HAP-1 (cell line): ENCODE measurements at places on chromosomes 7 and 10.

GRCh38 chr10:109996766-109997171 is 11.0 kb upstream of the ADD3 start:
- peak; percentile 51 for DNase-seq

GRCh38 chr7:135756191-135756590 is 7.6 kb upstream of the FAM180A start:
- DNase-seq = no peak

- DNase-seq = peak; percentile 32
Observed at GRCh38 chr10:22712956-22713852, 1.2 kb downstream of the PIP4K2A start.

DNA sequence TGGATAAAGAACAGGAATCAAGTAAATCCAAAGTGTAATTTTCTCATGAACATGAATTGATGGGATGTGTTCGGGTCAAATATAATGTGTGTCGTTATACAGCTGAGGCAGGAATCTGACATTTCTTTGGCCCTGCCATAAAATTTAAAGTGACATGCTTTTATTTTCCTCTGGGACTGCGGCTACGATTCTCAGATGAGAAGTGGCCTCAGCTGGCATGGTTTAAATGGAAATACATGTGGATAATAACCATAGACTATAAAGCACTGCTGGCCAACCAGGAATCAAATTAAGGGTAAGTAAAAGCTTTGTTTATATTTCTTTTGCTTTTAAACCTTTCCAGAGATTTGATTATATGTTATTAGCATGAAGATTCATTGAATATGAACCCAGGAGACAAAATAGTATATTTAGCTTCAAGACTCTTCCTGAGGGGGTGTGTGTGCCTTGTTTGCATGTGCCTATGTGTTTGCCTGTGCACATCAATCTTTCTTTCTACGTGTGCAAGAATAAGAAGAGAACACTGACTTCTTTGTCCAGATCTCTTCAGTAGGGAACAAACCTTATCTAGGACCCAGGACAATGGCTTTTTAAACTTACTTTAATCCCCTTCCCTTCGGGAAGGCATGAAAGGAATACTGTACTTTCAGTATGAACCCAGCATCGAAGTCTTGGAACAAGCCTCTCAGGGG is 629.0 kb upstream of the PFKP start:
- no peak for DNase-seq

GRCh38 chr7:24019841-24020240 is 264.1 kb upstream of the NPY start:
- DNase-seq = no peak

GRCh38 chr10:80460399-80461207 is 6.5 kb downstream of the TSPAN14 start:
- no peak for DNase-seq

DNA sequence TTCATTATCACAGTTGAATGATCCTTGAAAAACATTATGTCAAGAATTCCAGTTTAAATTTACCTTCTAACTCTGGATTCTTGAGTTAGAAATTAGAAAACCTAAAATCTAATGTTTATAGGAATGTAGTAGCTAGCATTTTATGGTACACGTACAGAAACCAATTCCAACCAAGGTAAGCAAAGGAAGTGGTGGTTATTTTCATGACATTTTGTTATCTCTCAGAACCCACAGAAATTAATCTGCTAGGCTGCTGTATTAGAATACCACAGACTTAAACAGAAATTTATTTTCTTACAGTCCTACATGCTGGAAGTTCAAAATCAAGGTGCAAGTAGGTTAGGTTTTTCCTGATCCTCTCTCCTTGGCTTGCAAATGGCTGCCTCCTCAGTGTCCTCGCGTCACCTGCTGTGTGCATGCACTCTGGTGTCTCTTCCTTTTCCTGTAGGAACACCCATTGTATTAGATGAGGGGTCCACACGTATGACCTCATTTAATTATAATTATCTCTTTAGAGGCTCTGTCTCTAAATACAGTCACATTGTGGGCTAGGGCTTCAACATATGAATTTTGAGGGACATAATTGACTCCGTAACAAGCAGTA is 8.5 kb upstream of the CSTF2T start:
- no peak for DNase-seq

DNA sequence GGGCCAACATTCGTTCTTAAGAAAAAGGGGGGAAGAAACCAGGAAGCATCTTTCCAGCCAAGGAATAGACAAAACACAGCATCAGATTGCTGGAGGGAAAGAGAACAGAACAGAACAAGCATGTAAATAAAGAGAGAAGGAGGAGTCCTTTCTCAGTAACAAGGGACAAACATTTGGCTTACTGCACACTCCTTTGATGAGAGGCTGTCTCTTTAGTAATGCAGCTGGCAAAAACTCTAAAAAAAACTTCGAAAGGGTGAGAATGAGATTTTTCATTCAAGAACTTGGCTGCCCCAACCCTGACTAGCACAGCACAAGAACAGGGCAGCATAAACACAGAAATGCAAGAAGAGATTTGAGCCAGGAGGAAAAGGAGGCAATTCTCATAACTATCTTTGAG is 38.9 kb upstream of the IL6 start:
- no peak for DNase-seq

GRCh38 chr10:79130846-79131245 is 62.1 kb downstream of the ZMIZ1 start:
- DNase-seq = no peak

GRCh38 chr10:19048891-19049290 is 290 bp downstream of the MALRD1 start:
- no peak for DNase-seq

DNA sequence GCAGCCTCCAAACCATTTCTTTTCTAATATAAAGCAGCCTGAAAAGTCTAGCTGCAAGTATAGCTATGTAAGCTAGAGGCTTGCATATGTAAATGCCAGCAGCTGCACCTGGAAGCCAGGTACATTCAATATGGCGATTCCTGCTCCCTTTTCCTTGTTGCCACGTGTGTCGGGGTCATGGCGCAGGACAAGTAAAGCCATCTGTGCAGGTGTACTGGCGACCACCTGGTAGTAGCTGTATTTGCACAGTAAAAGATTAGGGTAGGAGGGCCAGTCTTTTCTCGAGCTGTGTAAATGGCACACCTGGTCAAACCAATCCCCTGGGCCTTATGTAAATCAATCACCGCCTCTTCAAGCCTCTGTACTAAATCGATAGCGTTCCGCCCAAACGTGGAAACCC is 484.5 kb downstream of the MAGI2 start:
- no peak for DNase-seq

DNA sequence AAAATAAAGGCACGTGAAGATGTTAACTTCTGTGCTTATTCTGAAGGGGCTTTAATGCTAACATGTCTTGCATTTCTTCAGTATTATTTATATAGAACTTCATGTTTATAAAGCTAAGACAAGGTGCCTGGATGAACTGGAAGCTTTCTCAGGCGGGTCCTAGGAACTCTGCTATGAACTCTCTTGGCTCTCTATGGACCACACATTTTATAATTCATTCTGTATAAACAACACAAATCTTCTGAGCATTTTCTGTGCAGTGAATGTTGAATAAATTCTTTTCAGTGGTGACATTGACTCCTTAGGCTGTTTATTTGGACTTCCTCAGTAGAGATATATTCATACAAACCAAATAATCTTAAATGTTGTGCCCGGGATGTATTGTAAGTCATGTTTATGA is 79.6 kb downstream of the TRIL start:
- no peak for DNase-seq
